Dermis blood vessel endothelial cell (primary cell): ENCODE measurements at places on chromosomes 16 and 17. TPM values are rescaled to one million over a fixed set of nuclear protein-coding genes. Genes with fewer than 3 reads are reported as not detected.

DNA sequence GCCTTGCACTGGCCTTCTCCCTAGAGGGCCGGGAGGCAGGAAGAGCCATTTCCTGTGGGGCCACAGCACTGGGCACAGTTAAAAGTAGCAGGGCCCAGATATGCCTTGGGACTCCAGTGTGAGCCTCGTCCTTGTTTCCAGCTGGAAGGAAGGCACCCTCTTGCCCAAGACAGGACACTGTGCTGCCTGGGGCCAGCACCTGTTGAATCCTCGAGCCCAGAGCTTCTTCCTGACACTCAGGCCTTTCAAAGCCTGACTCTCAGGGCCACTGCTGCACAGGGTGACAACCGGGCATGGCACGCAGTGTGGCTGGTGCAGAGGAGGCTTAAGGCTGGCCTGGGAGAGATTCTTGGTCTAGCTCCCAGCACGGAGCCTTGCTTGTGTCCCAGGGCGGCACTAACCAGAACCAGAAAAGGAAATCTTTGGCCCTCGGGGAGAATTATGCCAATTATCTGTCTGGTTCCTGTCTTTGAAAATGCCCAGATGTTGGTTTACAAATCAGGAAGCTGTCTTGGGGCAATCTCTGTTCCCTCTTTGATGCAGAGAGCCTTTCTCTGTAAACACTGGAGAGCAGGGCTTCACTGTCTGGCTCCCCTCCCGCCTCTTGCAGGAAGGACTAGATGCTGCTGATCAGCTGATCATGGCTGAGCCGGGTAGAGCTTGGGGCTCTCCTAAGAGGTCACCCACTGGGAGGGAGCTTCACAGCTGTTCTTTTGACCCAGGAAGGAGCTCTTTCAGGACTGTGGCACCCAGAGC lies 11.1 kb downstream of the LDHD start:
- DNase-seq = no peak

DNA sequence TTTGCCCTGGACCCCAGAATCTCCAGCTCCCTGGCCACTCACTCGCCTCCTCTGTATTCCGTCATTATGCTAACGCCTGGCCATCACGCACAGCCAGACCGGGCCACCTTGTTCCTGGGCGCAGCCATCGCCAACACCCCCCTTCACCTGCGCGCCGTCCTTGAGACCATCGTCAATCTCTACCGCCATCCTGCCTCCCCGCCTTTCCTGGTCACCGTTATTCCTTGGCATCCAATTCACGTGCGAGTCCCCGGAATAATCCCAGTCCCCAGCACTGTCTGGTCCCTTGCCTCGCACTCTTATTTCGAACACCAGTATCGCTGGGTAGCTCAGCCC lies 541 bp downstream of the VKORC1 start:
- DNase-seq = no peak

LIG3 gene
- total RNA-seq = 23.1 and 37.8 TPM in 2 replicates

PRPF8 gene
- total RNA-seq = 79.6 and 218 TPM in 2 replicates

- peak; percentile 73 for DNase-seq
Observed at GRCh38 chr17:45273551-45273957, 11.7 kb upstream of the SPATA32 start.

DNA sequence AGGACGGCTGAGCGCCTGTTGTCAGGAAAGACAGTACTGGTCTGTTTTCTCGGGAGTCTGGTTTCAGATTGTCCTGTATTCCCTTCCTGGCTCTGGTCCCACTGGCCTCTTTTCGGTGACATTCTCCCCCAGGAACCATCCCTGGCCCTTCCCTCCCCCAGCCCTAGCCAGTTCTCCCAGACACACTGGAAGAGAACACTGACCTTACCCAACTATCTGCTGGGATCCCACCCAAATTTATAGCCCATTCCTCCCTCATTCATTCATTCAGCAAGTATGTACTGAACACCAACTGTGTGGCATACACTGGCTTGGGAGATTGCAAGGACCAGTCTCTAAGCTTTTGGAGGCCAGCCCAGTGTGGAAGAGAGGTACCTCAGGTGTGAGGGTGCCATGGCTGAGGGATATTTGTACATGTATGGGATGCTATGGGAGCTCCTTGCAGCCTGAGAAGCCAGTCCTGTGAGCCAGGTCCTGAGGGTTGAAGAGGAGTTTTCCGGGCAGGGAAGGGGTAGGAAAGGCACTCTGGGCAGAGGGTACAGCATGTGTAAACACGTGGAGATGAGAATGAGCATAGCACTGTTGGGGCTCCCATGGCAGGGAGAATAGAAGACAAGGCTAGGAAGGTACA lies 5.2 kb downstream of the RND2 start:
- DNase-seq = no peak

GRCh38 chr16:9437115-9437514 lies 345.7 kb downstream of the HAPSTR1 start:
- no peak for DNase-seq

- DNase-seq = no peak
Observed at GRCh38 chr17:42203354-42203753, 9.1 kb upstream of the GHDC start.

DNA sequence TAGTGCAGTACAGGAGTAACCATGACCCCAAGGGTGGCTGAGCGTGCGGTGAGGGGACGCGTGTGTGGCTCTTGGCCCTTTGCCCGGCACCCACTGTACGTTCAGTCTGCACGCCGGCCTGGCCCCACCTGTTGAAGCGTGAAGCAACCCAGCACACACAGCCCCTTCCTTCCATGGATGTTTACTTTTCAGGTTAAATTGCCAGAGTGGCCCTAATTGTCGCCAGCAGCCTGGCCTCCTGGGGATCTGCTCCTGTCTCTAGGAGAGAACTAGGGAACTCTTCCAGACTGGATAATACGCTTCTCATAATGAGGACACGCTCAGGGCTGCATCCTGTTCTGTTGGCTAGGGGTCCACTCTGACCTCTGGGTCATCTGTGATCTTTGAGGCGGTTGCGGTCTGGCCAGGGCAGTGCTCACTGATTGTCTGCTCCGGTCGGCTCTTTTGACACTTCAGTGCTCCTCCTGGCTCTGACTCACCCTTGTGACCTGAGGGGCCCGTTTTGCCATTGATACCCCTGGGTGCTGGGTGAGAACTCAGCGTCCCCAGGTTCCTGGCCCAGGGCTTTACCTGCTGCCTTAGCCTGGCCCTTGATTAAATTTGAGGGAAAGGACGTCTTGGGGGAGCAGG lies 27.7 kb downstream of the TPSG1 start:
- no peak for DNase-seq

BTBD17 gene
- 0.17 TPM in 1 of 2 replicates, not detected in the other for total RNA-seq

OR3A3 gene
- total RNA-seq = not detected in 2 replicates

- DNase-seq = no peak
Observed at GRCh38 chr17:76893623-76894334, 25.6 kb downstream of the MGAT5B start.

WNT9B gene
- not detected in 2 replicates for total RNA-seq
